Ascending aorta (tissue), 2 donors: ENCODE measurements at places on chromosomes 6 and 20. TPM values are rescaled to one million over a fixed set of nuclear protein-coding genes. Genes with fewer than 3 reads are reported as not detected.

PLAGL1 gene
- 86.3 TPM for total RNA-seq

TNFRSF6B gene
- total RNA-seq: 119 TPM

EPHA7 gene
- total RNA-seq: 0.43 TPM

SLC52A3 gene
- total RNA-seq: 3.0 TPM

HLA-DQA2 gene
- 2.2 TPM for total RNA-seq

VSX1 gene
- total RNA-seq: not detected

MLIP gene
- total RNA-seq: not detected

DTNBP1 gene
- 5.6 TPM for total RNA-seq
